ENCODE measurements at places on chromosomes 12 and 14.

DNA sequence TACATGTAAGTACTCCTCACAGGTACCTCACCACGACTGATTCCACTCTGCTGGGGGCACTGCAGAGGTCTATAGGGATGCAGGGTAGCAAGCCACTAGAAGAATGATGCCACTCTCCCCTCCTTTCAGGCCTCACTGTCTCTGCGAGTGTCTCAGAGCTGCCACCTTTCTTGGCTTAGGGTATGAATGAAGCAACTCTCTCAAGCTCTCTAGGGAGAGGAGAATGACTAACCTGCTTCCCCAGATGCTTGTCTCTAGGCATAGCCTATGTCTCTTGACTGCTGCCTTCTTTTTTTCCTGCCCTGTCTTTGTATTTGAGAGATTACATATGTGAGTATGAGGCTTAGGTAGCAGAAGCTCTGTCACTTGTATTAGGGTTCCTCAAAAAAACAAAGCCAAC, 566.5 kb upstream of the ATP2B1 start:
- no peak for DNase-seq

GRCh38 chr12:111602348-111602747, 3.2 kb upstream of the ATXN2 start:
- DNase-seq, result no peak

DNA sequence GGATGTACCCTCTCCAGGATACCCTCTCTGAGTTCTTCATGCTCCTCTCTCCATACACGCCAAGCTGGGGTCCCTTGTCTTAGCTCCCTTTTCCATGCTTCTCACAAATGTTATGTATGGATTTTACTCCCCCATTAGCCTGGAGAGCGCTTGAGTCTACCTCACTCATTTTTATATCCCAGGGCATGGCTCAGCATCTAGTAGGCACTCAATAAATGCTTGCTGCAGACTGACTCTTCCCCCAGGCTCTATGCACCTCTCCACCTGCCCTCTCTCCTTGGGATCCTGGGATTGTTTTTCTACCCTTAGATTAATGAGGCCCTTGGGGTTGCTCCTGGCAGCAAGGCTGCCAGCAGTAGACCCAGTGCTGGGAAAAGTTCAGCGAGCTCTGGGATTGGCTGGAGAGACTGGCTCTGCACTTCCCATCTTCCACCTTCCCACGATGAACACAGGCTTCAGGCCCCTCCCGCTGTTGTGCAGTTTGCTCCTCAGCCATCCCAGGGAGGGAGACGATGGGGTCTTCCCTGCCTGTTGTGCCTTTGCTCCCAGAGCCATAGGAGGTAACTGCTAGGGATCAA, 2.2 kb downstream of the NRIP2 start:
- no peak for DNase-seq

DNA sequence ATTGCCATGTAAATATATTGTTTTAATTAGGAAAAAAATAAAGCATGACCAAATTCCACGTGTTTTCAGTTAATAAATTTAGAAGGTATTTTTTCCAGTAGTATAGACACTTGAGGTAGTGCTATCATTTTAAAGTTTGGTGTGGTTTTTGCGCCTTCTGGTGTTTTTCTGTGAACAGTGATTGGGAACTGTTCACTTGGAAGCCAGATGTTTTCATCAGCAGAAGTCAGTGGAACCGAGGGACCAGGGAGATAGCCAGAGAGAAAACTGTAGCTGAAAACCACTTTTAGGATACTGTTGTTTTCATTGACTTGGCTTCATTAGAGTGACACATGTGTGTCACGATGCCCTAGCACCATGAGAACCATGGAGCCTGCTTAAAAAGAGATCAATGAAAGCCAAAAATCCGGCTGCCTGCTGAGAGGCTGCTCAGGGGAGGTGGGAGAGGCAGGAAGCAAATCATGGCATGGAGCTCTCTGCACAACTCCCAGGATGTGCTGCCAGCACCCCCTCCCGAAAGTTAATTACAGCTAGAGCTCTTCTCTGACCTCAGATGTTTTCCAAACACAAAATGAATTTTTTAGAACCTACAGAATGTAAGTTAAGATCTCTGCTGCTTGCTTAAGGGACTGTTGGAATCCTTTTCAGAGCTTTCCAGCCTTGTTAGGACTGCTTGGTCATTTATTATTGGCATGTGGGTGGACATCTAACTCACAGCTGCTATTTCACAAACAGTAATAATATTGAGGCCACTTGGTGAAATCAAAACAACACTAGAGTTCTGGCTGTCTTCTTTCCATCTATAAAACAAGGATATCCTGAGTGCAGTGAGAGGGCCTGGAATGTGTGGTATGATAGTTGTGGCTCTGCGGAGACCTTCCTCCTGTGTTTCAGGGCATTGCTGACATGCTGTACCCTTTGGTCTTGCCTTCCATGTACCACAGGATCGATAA, 192.3 kb downstream of the ANO4 start:
- DNase-seq, result no peak

- DNase-seq, result no peak
Measured at GRCh38 chr12:89348894-89349699, 3.2 kb downstream of the DUSP6 start.

Data from common myeloid progenitor, CD34-positive (primary cell).